ENCODE measurements at places on chromosomes 12 and 14. TPM values are rescaled to one million over a fixed set of nuclear protein-coding genes. Genes with fewer than 3 reads are reported as not detected.

CLEC4A gene
- total RNA-seq: not detected

IFNG-AS1 gene
- not detected for total RNA-seq

WNT1 gene
- not detected for total RNA-seq

CKAP4 gene
- 173 TPM for total RNA-seq

OSBPL8 gene
- 41.3 TPM for total RNA-seq

GSC gene
- not detected for total RNA-seq

BCL2L14 gene
- not detected for total RNA-seq

SERPINA12 gene
- not detected for total RNA-seq

MYF6 gene
- total RNA-seq: 0.45 TPM

CISTR gene
- not detected for total RNA-seq

LRFN5 gene
- 2.9 TPM for total RNA-seq

GDF3 gene
- not detected for total RNA-seq

TRIAP1 gene
- total RNA-seq: 27.8 TPM

APOF gene
- not detected for total RNA-seq

ANGEL1 gene
- 11.3 TPM for total RNA-seq

SETD1B gene
- total RNA-seq: 5.0 TPM

FIGNL2 gene
- under 0.01 TPM for total RNA-seq

EPYC gene
- total RNA-seq: 0.67 TPM

C3AR1 gene
- not detected for total RNA-seq

WNK1 gene
- total RNA-seq: 30.3 TPM

DLK1 gene
- total RNA-seq: 0.15 TPM

CNOT2 gene
- 56.3 TPM for total RNA-seq

GNG2 gene
- total RNA-seq: 23.6 TPM

NDRG2 gene
- 1.5 TPM for total RNA-seq

ANKRD33 gene
- not detected for total RNA-seq

PPM1H gene
- total RNA-seq: 0.59 TPM

FAM90A1 gene
- 0.17 TPM for total RNA-seq

All from bronchus fibroblast of lung (primary cell).